ENCODE measurements at places on chromosomes 12 and 14.

- no peak overlapping the region for H3K27ac ChIP-seq
- no peak overlapping the region for H3K4me3 ChIP-seq
- DNase-seq: no peak
- peaks cover 27% of the 10 kb centered on the region for H3K4me1 ChIP-seq
- peaks cover 49% of the 10 kb centered on the region for H3K27me3 ChIP-seq
Measured at GRCh38 chr12:48996794-48997718, 2.1 kb downstream of the DDN start.

DNA sequence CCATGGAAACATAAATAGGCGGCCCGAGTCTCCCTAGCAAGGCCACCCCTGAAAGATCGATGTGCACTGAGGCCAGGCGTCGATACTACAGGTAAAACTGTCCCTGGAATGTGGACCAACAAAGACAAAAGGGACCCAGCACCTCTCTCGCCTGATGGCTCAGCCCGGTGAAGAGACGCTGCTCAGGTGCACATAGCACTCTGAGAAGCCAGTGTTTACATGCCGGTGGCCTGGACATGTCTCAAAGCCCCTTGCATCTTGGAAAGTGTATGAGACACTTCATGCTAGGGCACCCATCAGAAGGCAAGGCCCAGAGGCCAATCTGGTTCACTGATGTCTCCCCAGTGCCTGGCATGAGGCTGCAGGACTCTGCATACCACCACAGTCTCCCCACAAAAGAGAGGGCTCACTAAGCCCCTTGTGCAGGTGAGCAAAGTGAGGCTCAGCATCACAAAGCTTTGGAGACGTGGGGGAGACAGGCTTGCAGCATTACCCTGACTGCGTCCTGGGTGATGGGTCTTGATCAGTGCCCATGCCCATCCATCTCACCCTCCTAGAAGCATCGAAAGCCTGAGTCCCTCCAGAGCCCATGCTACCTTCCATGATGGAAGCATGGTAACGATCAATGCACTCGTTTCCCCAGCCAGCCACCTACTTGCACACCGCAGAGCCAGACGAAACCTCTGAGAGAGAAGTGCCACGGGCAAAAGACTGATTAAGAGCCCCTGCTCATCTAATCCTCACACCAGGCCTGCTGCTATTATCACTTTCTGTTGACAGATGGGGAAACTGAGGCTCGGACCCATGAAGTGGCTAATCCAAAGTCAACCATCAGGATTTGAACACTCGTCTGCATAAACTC, 16.1 kb downstream of the BCL11B start:
- DNase-seq: no peak
- H3K27ac ChIP-seq: peak overlapping the region; percentile 100
- H3K4me3 ChIP-seq: peak overlapping the region; percentile 91
- no peaks in the 10 kb centered on the region for H3K27me3 ChIP-seq
- H3K36me3 ChIP-seq: peaks cover 72% of the 10 kb centered on the region

GRCh38 chr12:23055004-23055403, 430.0 kb downstream of the ETNK1 start:
- H3K4me3 ChIP-seq: no peak overlapping the region
- no peak overlapping the region for H3K27ac ChIP-seq
- no peak for DNase-seq
- H3K27me3 ChIP-seq: no peaks in the 10 kb centered on the region
- no peaks in the 10 kb centered on the region for H3K36me3 ChIP-seq

GRCh38 chr12:53461059-53461458, 9.2 kb downstream of the PCBP2 start:
- H3K36me3 ChIP-seq: peaks cover 95% of the 10 kb centered on the region
- no peaks in the 10 kb centered on the region for H3K27me3 ChIP-seq
- no peak overlapping the region for H3K4me3 ChIP-seq
- DNase-seq: no peak
- H3K27ac ChIP-seq: no peak overlapping the region
- peaks cover 22% of the 10 kb centered on the region for H3K4me1 ChIP-seq

GRCh38 chr12:64950711-64951298, 126.4 kb downstream of the TBC1D30 start:
- peaks cover 3% of the 10 kb centered on the region for H3K27me3 ChIP-seq
- no peaks in the 10 kb centered on the region for H3K4me1 ChIP-seq
- no peak overlapping the region for H3K27ac ChIP-seq
- DNase-seq: no peak
- no peak overlapping the region for H3K4me3 ChIP-seq

DNA sequence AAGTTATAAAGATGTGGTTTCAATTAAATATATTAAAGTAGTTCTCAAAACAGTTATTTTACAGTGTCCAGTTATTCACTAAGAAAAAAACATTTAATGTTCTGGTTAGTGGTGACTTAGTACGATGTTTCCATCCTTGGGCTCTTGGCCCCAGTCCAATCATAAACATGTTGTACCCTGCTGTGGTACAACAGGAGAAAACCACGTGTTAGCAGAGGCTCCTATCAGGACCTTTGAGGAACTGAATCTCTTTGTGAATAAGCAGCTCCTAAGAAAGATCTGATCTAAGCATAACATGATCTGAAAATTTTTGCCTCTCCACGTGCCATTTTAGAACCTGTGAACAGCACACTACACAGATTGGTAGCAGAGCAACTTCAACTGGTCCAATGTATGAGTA, 234.0 kb downstream of the SYT1 start:
- H3K36me3 ChIP-seq: no peaks in the 10 kb centered on the region
- no peak for DNase-seq
- no peak overlapping the region for H3K4me3 ChIP-seq

DNA sequence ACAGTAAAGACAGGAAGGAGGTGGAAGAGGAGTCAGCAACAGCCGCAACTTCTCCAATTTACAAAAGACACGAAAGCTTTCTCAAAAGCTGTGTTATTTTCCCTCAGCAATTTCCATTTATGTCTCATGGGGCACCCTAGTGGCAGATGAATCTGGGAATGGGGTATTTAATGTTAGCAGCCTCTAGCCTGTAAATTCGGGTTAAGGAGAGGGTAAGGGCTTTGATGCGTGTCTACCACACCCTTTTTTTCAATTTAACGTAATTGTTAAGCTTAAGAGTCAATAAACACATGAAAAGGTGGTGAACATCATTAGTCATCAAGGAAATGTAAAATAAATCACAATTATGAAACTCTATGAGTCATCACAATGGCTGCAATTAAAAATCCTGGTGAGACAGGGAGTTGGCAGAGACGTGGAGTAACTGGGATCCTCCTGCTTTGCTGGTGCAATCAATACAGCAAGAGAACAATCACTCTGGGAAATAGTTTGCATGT, 986.4 kb downstream of the AACS start:
- H3K27me3 ChIP-seq: no peaks in the 10 kb centered on the region
- H3K36me3 ChIP-seq: no peaks in the 10 kb centered on the region
- H3K4me3 ChIP-seq: no peak overlapping the region
- no peak for DNase-seq

DNA sequence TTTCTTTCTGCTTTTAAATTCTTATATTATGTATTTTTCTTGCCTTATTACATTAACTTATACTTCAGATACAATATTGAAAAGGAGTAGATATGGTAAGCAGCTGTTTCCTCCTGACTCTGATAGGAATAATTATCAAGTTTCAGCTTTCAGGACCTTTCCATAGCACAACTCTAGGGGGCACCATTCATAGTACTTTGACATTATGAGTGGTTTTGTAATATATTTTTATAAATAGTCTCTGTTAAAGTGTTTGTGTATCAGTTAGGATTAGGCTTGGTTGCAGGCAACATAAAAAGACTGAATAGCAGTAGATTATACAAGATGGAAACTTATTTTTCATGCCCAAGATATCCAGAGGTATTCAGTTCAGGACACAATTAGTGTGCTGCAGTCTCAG, 27.9 kb upstream of the PARP11 start:
- H3K27me3 ChIP-seq: no peaks in the 10 kb centered on the region
- no peak overlapping the region for H3K27ac ChIP-seq
- DNase-seq: no peak
- no peaks in the 10 kb centered on the region for H3K36me3 ChIP-seq
- H3K4me3 ChIP-seq: no peak overlapping the region

DNA sequence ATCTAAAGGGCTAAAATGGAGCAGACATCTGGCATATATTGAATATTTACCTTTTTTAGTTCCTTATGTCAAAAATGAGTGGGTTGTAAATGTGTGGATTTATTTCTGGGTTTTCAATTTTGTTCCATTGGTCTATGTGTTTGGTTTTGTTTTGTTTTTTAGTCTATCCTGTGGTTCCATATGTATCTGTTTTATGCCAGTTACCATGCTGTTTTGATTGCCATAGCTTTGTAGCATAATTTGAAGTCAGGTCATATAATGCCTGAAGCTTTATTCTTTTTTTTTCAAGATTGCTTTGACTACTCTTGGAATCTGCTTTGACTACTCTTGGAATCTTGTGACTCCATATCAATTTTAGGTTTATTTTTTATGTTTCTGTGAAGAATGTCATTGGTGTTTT, 133.2 kb downstream of the MIPOL1 start:
- no peaks in the 10 kb centered on the region for H3K36me3 ChIP-seq
- H3K4me1 ChIP-seq: no peaks in the 10 kb centered on the region
- H3K27ac ChIP-seq: no peak overlapping the region
- DNase-seq: no peak

DNA sequence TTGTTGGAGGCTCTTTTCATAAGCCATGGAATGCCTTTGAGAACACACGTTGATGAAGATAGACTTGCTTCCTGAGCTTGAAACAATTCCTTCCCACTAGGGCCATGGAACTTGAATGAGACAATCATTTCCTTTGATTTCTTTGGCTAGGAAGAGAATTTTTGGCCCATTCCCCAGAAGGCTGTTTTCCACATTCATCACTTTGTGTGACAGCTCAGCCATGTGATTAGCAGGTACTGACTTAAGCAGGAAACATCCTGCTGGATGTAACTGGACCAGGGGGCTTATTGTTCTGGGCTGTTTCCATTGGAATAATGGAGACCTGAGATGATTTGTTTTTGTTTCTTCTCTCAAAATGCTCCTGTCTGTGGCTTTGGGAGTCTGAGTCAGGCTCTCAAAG, 469.8 kb upstream of the SEL1L start:
- H3K4me3 ChIP-seq: no peak overlapping the region
- no peaks in the 10 kb centered on the region for H3K36me3 ChIP-seq
- no peak overlapping the region for H3K27ac ChIP-seq
- no peaks in the 10 kb centered on the region for H3K4me1 ChIP-seq

DNA sequence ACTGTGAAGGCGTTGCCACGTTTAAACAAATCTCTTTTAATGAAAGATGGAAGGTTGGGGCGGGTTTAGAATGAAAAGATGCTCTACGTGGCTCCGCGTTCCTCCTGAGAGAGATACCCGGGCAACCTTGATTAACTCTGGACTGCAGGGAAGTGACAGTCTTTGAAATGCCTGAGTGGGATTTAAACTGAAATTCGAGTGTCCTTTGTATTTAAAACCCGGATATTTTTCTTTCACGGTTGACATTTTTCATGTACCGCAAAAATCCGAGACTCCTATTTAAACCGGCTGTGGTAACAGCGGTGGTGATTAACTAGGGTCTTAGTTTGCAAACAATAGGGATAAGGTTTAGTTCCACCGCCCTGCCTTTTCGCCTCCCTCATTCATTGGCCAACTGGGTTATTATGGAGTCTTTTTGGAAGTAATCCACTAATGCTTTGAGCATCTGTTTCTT, 707 bp downstream of the G2E3 start:
- H3K36me3 ChIP-seq: peaks cover 34% of the 10 kb centered on the region
- DNase-seq: no peak
- H3K27me3 ChIP-seq: no peaks in the 10 kb centered on the region
- peaks cover 28% of the 10 kb centered on the region for H3K4me1 ChIP-seq

DNA sequence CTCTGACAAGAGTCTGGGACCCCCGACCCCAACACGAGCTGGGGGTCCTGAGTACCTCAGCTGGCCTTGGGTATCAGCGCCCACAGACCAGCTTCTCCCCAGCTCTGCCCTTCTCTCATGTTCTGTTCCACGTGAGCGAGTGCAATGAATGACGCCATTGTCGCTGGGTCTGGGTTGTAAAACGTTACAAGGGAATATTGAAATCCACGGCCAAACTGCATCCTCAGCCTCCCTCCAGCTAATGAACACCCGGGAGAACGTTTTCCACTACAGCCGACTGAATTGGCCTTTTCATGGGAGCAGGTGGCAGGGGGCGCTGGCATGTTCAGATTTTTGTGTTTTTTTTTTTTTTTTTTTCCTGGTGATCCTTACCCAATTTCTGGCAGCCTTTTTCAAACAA, 34.7 kb downstream of the TBX5 start:
- no peaks in the 10 kb centered on the region for H3K4me1 ChIP-seq
- no peak overlapping the region for H3K4me3 ChIP-seq
- no peaks in the 10 kb centered on the region for H3K27me3 ChIP-seq
- H3K36me3 ChIP-seq: no peaks in the 10 kb centered on the region

DNA sequence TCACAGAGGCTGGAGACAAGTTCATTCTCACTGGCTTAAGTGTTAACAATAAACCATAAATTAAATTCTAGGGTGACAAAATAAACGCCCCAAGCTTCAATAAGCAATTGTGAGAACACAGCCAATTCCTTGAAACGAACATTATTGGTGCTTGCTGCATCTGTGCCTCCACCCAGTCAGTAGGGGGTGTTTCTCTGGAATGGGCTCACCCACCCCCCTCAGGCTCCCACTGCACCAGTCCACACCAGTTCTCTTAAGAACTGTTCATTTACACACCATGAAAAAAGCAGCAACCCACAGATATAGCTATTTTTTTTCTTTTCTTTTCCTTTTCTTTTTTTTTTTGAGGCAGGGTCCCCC, 34.7 kb downstream of the CDC42BPB start:
- no peaks in the 10 kb centered on the region for H3K4me1 ChIP-seq
- H3K4me3 ChIP-seq: no peak overlapping the region
- no peaks in the 10 kb centered on the region for H3K36me3 ChIP-seq
- peaks cover 7% of the 10 kb centered on the region for H3K27me3 ChIP-seq

GRCh38 chr12:116441292-116441691, 117.9 kb upstream of the MAP1LC3B2 start:
- DNase-seq: no peak
- H3K4me1 ChIP-seq: no peaks in the 10 kb centered on the region
- no peak overlapping the region for H3K27ac ChIP-seq
- H3K4me3 ChIP-seq: no peak overlapping the region
- H3K27me3 ChIP-seq: no peaks in the 10 kb centered on the region

DNA sequence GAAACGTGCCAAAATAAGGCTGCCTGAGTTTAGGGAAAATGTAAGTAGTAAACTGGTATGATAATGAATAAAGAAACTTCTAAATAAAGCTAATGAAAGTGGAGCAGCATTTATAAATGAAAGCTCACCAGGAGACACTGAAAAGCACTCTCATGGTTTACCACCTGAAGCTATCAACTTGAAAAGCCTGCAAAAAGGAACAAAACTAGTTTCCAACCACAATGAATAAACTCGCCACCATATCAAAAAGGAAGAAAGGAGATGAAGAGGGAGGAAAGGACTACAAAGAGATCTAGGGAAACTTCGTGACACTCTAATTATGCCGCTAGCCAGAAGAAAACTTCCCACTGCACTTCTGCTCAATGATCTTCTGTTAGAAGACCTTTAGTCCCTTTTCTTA, 66.7 kb downstream of the MED13L start:
- peaks cover 3% of the 10 kb centered on the region for H3K36me3 ChIP-seq
- DNase-seq: no peak
- H3K4me3 ChIP-seq: no peak overlapping the region
- H3K27me3 ChIP-seq: no peaks in the 10 kb centered on the region
- peaks cover 34% of the 10 kb centered on the region for H3K4me1 ChIP-seq

GRCh38 chr14:91324606-91325575, 80.4 kb upstream of the GPR68 start:
- peak overlapping the region; percentile 99 for H3K27ac ChIP-seq
- H3K4me3 ChIP-seq: peak overlapping the region; percentile 19

- H3K4me3 ChIP-seq: peak within 1 kb of the TSS; percentile 77
- peaks cover 6% of the 10 kb centered on the region for H3K4me1 ChIP-seq
- DNase-seq: no peak
- peaks cover 69% of the 10 kb centered on the region for H3K27me3 ChIP-seq
Measured at GRCh38 chr14:61812347-61813095, 50.3 kb downstream of the SNAPC1 start.

Data from activated T-helper 2 cell treated with anti-CD3 and anti-CD28 coated beads, Interferon-gamma antibody, Interleukin-2, Interleukin-4, amounts not matched to agents 10 μg/mL and 5 μg/mL and 100 μg/mL, durations not matched to agents 14 hours and 24 hours and 36 hours (primary cell).